Renal pelvis (tissue), 12 donors: ENCODE measurements at places on chromosomes 3 and 15. TPM values are rescaled to one million over a fixed set of nuclear protein-coding genes. Genes with fewer than 3 reads are reported as not detected.

- peak; percentile 52 for DNase-seq
Observed at GRCh38 chr15:59410391-59410896, 27.5 kb upstream of the FAM81A start.

DNA sequence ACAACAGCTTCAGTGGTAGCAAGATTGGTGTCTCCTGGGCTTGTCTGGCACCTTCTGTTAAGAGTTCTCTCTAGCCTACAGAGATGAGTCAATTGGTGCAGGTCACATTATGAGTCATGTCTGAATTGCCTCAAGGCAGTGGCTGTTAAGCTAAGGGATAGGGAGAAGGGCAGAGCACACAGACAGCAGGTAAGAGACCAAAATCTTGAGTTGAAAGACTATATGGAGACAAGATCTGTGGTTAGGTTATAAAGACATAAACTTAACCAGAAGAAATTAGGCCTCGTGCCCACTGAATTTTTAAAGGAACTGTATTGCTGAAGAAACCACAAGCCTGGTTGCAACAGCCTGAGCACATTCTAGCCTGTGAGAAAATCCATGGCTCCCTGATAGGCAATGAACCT, 19.2 kb upstream of the KPNA1 start:
- no peak for DNase-seq

GRCh38 chr3:122794483-122794778, 438 bp upstream of the SLC49A4 start:
- no peak for DNase-seq

DNA sequence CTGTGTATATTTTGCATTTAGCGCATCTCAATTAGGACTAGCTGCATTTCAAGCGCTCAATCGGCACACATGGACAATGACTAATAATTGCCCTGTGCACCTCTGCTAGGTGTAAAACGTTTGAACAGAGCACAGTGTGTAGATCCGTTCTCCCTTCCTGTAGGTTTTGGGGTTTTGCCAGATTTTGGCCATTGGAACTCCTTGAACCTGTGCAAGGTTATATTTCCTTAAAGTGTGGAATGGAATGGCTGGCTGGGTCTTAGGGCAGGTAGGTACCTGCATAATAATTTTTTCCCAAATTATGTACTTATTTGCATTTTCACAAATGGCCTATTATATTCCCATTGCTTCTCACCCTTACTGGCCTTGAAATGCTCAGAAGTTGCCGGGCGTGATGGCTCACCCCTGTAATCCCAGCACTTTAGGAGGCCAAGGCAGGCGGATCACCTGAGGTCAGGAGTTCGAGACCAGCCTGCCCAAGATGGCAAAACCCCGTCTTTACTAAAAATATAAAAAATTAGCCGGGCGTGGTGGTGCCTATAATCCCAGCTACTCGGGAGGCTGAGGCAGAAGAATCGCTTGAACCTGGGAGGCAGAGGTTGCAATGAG, 777 bp downstream of the RNU5B-1 start:
- DNase-seq, result no peak

GRCh38 chr15:100334015-100334414, 7.8 kb downstream of the ADAMTS17 start:
- DNase-seq, result no peak

DNA sequence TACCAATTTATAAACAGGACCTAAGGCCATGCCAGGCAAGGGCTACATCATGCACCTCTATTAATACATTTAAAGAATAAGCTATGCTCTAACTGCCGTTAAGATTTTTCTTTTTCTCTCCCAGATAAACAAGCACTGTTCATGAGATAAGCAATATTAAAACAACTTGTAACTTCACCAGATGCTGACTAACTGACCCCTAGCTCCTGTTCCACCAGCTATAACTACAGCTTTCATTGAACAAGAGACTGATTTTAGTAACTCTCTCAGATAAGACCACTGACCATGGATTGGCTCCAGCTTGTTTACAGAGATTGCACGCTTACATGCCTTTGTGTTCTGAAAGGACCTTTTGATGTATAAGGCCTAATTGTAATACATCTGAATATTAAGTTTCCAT, 540.7 kb upstream of the NECTIN3 start:
- no peak for DNase-seq

DNA sequence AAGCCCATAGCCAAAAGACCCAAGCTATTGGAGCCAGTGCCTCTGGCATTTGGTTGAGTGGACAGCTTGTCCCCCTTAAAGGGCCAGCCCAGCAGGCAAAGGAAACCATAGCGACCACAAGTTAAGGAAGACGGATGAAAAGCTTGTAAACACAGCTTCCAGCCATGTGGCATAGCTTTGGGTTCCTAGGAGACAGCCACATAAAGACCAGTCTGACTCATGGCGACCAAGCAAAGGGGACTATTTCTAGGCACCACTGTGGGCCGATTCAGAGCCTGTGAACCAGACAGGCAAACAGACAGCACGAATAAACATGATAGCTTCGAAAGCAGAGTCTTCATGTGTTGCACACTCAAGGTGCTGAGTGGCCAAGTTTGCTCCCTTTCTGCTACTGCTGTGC, 30.5 kb upstream of the SRGAP3 start:
- DNase-seq, result no peak

DNA sequence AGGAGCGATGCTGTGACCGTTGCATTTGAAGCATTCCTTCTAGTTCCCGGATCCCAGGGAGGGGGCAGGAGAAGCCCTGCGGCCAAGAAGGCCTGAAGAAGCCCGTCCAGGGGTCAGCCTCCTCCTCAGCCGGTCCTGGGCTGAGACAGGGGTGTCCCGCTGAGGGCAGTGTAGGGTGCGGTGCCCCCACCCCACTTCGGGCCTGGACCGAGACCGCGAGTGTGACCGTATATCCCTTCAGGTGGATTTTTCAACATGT, 2.8 kb downstream of the OCA2 start:
- DNase-seq, result no peak

DNA sequence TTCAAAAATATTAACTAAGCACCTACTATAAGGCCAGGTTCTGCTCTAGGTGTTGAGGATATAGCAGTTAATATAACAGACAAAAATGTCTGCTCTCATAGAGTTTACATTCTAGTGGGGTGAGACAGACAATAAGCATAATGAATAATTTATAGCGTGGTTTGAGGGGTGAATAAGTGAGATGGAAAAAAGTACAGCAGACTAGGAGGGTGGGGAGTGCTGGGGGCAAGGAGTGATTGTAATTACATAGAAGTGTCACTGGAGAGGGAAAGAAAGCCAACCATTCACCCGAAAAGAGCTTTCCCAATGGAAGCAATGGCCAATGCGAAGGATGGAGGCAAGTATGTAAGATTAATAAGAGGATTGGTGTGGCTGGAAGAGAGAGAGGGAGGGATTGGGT, 552.9 kb upstream of the KCNMB2 start:
- no peak for DNase-seq

DNA sequence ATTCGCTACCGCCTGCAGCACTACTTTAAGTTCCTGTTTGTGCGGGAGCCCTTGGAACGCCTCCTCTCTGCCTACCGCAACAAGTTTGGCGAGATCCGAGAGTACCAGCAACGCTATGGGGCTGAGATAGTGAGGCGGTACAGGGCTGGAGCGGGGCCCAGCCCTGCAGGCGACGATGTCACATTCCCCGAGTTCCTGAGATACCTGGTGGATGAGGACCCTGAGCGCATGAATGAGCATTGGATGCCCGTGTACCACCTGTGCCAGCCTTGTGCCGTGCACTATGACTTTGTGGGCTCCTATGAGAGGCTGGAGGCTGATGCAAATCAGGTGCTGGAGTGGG, 995 bp downstream of the CHST14 start:
- DNase-seq, result peak; percentile 36

GRCh38 chr3:58867621-58868020, 182.2 kb downstream of the CFAP20DC start:
- no peak for DNase-seq

GRCh38 chr15:78242128-78242527, 7.8 kb upstream of the ACSBG1 start:
- no peak for DNase-seq

GRCh38 chr15:77538027-77538451, 94.7 kb downstream of the LINGO1 start:
- no peak for DNase-seq

GRCh38 chr3:154101250-154101649, 19.9 kb upstream of the ARHGEF26 start:
- DNase-seq, result no peak

GRCh38 chr3:172325461-172325860, 122.8 kb downstream of the GHSR start:
- no peak for DNase-seq

GRCh38 chr3:83928391-83928790, 1030.4 kb upstream of the CADM2 start:
- DNase-seq, result no peak

GRCh38 chr3:61821823-61822251, 260.5 kb downstream of the PTPRG start:
- DNase-seq, result no peak

DNA sequence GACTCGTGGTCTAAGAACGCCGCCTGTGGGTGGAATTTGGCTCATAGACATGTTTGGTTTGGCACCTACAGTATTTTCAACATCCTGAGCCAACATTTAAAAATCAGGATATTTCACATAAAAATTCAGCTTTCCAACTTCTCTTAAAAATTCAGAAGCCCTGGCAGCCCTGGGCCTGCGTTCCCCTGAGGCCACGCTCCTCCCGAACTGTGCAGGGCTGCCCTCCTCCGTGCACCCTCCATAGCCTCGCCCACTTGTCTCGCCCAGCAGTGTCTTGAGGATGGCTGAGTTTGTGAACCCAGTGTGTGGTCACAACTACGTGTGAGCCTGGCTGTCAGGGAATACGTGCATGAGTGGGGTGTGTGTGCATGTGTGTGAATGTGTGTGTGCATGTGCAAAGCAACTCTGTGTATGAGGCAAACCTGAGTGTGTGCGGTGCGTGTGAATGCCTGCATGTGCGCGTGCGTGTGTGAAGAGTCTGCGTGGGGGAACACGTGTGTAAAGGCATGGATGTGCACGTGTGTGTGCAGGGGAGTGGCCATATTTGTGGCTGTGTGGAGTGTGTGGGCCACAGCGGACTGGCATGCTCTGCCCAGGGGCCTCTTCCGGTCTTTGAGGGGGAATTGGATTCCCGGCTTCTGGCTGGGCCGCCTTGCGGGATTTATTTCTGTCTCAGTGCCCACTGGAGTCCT, 30.9 kb downstream of the PTH1R start:
- DNase-seq, result no peak

- no peak for DNase-seq
Observed at GRCh38 chr15:71219645-71220044, 104.4 kb downstream of the THSD4 start.

DNA sequence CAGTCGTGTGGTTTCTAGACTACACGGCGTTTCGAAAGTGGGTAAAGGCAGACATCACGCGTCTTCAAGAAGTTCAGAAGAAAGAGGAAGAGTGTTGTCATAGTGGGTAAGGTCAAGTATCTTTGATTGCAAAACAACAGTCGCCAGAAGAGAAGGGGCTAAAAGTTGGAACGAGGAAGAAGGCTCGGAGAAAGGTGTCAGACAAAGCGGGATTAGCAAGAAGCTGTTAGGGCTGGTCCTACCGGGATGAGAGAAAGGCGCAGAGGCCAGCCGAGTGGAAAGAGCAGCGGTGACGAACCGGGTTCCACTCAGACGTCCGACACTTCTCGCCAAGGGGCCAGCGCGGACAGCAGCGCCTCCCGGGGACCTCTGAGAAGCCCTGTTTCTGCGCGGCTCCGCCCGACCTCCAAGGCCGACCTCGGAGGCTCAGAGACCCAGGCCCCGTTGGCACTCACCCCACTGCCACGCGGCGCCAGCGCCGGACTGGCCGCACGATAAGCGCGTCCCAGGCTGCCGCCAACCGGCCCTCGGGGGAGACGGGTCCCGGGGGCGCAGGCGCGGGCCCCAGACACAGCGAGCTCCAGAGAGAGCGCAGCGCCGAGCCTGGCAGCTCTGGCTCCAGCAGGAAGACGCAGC, 436 bp downstream of the ADPGK start:
- no peak for DNase-seq

The GOLGA8B gene
- 197 TPM for polyA plus RNA-seq

The SH2D7 gene
- 1.2 TPM for polyA plus RNA-seq

The CMTM8 gene
- 10.8 TPM for polyA plus RNA-seq

The ZNF639 gene
- polyA plus RNA-seq, result 55.8 TPM

The ACP3 gene
- polyA plus RNA-seq, result 76.4 TPM

The EIF4G1 gene
- 251 TPM for polyA plus RNA-seq

The HDC gene
- polyA plus RNA-seq, result 1.4 TPM

The EXD1 gene
- not detected for polyA plus RNA-seq

The GOLGA8G gene
- 0.22 TPM for polyA plus RNA-seq

The KLF15 gene
- polyA plus RNA-seq, result 15.4 TPM
